Lung microvascular endothelial cell (primary cell): ENCODE measurements at places on chromosomes 3 and 15.
A peak's percentile ranks its signal among the peaks of the same experiment; 100 is the strongest.

DNA sequence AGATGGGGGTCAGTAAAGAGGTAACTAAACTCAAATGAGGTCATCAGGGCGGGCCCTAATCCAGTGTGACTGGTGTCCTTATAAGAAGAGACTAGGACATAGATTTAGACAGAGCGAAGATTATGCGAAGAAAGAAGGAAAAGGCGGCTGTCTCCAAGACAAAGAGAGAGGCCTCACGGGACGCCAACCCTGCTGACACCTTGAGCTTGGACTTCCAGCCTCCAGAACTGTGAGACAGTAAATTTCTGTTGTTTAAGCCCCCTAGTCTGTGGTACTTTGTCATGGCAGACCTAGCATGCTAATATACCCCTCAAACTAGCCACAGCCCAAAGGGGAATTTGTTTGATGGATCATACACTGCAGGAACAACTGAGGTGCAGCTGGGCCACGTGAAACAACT lies 183.0 kb downstream of the ABHD5 start:
- DNase-seq: no peak

GRCh38 chr15:63035977-63036376 lies 6.6 kb upstream of the TPM1 start:
- DNase-seq: no peak

DNA sequence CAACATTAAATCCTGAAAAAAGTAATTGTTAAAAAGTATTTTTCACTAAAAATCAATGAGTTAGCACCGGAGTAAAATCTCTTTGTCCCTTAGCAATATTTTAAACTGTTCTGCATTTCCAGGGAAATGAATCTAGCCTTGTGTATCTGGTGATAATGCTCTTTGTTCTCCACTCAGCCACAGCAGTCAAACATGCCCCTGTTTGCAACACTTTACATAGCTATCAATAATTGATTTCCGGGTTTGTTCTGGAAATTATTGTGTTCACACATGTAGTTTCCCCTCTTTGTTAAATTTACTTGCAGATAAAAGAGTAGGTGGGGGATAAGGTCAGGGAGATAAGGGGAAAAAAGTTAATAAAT lies 3.6 kb upstream of the A4GNT start:
- no peak for DNase-seq

GRCh38 chr3:174218016-174218415 lies 641.1 kb upstream of the NAALADL2 start:
- DNase-seq: no peak

- peak; percentile 37 for DNase-seq
Measured at GRCh38 chr3:121545049-121545573, 677 bp downstream of the POLQ start.

DNA sequence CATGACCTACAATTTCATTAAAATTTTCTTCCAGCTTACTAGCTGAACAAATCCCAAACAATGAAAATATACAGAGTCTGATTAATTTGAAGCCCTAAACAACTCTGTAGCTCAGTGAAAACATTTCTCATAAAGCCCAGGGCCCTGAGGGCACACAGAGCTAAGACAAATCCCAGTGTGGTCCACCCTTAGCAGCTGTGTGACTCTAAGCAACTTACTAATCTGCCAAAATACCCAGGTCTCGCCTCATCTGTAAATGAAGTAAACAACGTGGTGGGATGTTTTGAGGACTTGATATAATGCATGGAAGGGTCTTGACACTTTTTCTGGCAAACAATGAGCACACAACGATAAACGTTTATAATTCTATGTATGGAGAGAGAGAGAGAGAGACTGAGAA lies 158.4 kb downstream of the FHIT start:
- DNase-seq: no peak

DNA sequence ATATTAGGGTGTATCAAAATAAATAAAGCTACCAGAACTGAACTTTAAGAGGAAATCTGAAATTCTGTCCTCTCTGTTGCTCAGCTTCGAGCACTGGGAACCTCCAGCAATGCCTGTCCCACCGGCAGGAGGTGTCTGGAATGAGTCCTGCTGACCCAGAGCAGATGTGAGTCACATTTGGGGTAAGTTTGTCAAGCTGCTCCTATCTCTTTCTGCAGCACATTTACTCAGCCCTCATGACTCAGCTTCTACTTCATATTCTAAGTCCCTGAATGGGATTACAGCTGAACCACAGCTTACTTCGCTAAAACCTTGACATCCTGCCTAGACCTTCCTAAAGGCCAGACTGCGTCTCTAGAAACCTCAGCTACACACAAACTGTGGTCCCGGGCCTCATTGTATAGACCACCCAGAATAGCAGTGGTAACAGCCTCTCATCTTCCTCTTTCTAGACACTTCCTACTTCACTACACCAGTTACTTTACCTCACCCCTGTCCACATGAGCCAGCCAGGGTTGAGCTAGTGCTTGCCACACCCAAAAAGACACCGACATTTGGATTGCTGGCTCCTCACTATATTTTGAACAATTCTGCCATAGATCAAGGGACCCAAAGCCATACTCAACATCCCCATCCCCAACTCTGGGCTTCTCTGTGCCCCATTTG lies 109.6 kb upstream of the TMCO5A start:
- DNase-seq: peak; percentile 56

- DNase-seq: no peak
Measured at GRCh38 chr3:189897406-189897805, 223.3 kb downstream of the P3H2 start.

- no peak for DNase-seq
Measured at GRCh38 chr3:141337991-141338390, 30.3 kb upstream of the ZBTB38 start.

- no peak for DNase-seq
Measured at GRCh38 chr3:12893247-12893646, 51.9 kb upstream of the RPL32 start.

GRCh38 chr15:71688509-71689094 lies 121.8 kb upstream of the NR2E3 start:
- DNase-seq: no peak

- DNase-seq: no peak
Measured at GRCh38 chr15:51288143-51289065, 50.0 kb downstream of the CYP19A1 start.

GRCh38 chr3:143951351-143951971 lies 20.2 kb upstream of the DIPK2A start:
- DNase-seq: peak; percentile 49

- DNase-seq: no peak
Measured at GRCh38 chr3:141261472-141262307, 30.1 kb downstream of the PXYLP1 start.

DNA sequence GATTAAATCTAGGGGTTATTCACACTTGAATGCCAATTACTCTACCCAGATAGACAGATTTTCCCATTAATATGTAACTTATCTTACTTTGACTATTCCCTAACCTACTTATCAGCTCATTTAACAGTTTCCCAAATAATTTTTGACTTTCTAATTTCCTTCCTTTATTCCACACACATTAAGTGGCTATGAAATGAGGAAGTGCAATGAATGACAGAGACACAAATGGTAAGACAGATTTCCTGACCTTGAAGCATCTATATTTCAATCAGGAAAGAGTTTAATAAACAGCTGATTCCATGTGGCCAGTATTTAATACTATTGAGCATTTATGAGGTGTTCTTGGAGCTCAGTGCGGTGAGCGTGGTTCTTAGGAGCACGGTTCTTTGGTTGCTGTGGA lies 78.8 kb downstream of the SLC7A14 start:
- no peak for DNase-seq

DNA sequence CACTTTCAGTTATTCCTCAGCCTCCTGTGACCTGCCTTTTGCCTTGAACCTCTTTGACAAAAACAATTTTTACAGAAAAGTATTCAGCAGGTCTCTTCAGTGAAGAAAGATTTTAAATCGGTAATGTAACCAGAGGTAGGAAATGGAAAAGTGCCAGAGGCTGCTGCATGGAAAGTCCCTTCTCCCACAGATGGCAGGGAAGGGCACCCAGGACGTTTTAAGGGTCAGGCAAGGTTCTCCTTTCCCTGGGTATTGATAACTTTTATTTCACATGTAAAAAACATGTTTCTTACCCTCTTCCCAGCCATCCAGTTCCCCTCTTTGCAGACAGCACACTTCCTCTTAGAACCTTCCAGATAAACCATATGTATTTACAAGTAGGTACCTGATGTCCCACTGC lies 185.6 kb downstream of the OR4M2 start:
- no peak for DNase-seq

DNA sequence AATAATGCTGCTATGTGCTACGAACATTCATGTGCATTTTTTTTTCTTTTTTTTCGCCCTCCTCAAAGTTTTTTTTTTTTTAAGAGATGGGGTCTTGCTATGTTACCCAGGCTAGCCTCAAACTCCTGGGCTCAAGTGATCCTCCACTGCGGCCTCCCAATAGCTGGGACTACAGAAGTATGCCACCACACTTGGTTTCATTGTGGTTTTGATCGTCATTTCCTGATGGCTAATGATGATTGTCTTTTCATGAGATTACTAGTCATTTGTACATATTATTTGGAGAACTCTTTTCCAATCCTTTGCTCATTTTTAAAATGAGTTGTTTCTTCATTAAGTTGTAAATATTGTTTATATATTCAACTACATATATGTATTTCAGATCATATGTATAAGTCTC lies 48.8 kb downstream of the FBXO22 start:
- no peak for DNase-seq

- no peak for DNase-seq
Measured at GRCh38 chr3:163368168-163368567, 1710.1 kb downstream of the SI start.

DNA sequence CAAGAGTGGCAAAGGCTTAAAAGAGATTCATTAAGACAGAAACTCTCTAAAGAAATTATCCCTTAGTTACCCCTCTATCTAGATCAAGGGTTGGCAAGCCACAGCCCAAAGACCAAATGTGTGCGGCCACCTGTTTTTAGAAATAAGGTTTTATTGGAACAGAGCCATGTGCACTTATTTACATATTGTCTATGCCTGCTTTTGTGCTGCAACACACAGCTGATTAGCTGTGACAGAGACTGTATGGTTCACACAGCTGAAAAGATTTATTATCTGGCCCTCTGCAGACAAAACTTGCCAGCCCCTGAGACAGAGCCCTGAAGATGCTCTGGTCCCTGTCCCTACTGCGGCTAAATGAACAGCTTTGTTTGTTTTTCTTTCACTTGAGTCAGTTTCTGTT lies 88.1 kb downstream of the ADAMTS9 start:
- DNase-seq: no peak

DNA sequence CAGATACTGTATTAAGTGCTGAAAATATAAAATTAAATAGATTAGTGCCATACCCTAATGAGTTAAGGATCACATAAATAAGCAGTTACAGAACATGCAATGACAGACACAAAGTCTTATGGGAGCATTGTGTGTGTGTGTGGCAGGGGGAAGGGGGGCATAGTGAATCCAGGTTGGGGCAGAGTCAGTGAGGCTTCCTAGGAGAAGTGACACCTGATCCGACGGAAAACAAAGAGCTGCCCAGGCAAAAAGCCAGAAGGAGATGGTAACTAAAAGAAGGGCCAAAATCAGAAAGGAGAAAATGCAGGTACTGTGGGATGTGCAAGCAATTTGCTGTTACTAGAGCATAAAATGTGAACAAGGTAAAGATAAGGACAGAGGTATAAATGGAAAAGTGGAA lies 80.1 kb upstream of the CHRM5 start:
- no peak for DNase-seq

- no peak for DNase-seq
Measured at GRCh38 chr3:44906997-44907396, 32.6 kb downstream of the TGM4 start.

GRCh38 chr3:122200661-122201060 lies 17.2 kb downstream of the CASR start:
- DNase-seq: no peak

GRCh38 chr3:58528629-58529028 lies 8.4 kb downstream of the ACOX2 start:
- peak; percentile 38 for DNase-seq

GRCh38 chr15:68158046-68158628 lies 47.0 kb downstream of the CALML4 start:
- peak; percentile 65 for DNase-seq

DNA sequence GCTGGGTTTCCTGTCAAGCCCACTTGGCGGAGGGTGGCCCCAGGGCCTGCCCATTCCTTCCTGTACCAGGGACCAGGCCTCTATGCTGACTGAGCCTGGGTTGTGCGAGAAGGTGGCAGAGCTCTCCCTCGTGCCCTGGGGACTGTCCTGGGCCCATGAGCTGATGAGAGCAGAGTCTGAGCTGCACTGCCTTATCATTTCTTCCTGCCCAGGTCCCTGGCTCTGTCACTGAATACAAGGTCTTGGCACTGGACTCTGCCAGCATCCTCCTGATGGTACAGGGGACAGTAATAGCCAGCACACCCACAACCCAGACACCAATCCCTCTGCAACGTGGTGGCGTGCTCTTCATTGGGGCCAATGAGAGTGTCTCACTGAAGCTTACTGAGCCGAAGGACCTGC lies 7.5 kb downstream of the MPI start:
- no peak for DNase-seq
